A549 treated with ZK216348 at 1 μM for 4 hours (cell line): ENCODE measurements at places on chromosomes 13 and 19. TPM values are rescaled to one million over a fixed set of nuclear protein-coding genes. Genes with fewer than 3 reads are reported as not detected.

The ZNF813 gene
- 0.11 to 0.49 TPM (median 0.31 TPM) in 5 replicates for total RNA-seq

The LGALS14 gene
- total RNA-seq = not detected in 5 replicates

The NLRP7 gene
- total RNA-seq = 0.08 TPM in 1 of 5 replicates, not detected in the others

The RUBCNL gene
- 0.08 to 0.11 TPM (median 0.11 TPM) in 3 of 5 replicates, not detected in the others for total RNA-seq

The NOVA2 gene
- total RNA-seq = 0.21 to 0.38 TPM (median 0.29 TPM) in 5 replicates

The ZNF284 gene
- 0.36 to 0.57 TPM (median 0.40 TPM) in 5 replicates for total RNA-seq

The KL gene
- 0.07 TPM in 1 of 5 replicates, not detected in the others for total RNA-seq

The CALR3 gene
- total RNA-seq = not detected in 5 replicates

The ALDH16A1 gene
- total RNA-seq = 12.1 to 27.7 TPM (median 25.8 TPM) in 5 replicates

The ZNF616 gene
- total RNA-seq = 0.48 to 1.4 TPM (median 0.79 TPM) in 5 replicates

The PALM gene
- 9.7 to 17.2 TPM (median 14.3 TPM) in 5 replicates for total RNA-seq

The KLK1 gene
- 0.15 TPM in 1 of 5 replicates, not detected in the others for total RNA-seq

The ADGRE3 gene
- total RNA-seq = not detected in 5 replicates

The ZNF222 gene
- 3.0 to 4.6 TPM (median 4.2 TPM) in 5 replicates for total RNA-seq

The FGF9 gene
- total RNA-seq = 0.07 TPM in 1 of 5 replicates, not detected in the others

The TTC9B gene
- total RNA-seq = 0.34 to 0.47 TPM (median 0.43 TPM) in 4 of 5 replicates, not detected in the other

The ATP1A3 gene
- total RNA-seq = 2.0 to 6.2 TPM (median 5.0 TPM) in 5 replicates

The ECSIT gene
- total RNA-seq = 22.5 to 35.8 TPM (median 34.6 TPM) in 5 replicates

The MEIOSIN gene
- total RNA-seq = 0.08 TPM in 1 of 5 replicates, not detected in the others

The CATSPERD gene
- not detected in 5 replicates for total RNA-seq

The MBD3L2 gene
- total RNA-seq = not detected in 5 replicates

The LGALS4 gene
- 0.48 to 1.7 TPM (median 1.2 TPM) in 5 replicates for total RNA-seq

The LYPD3 gene
- 0.24 to 0.58 TPM (median 0.42 TPM) in 5 replicates for total RNA-seq

The ALG11 gene
- total RNA-seq = 5.8 to 10.0 TPM (median 8.1 TPM) in 5 replicates
